Muscle of leg (tissue), 16 donors: ENCODE measurements at places on chromosomes 2 and 18. TPM values are rescaled to one million over a fixed set of nuclear protein-coding genes. Genes with fewer than 3 reads are reported as not detected.

- no peak for DNase-seq
Observed at GRCh38 chr2:210753386-210753785, 197.0 kb downstream of the CPS1 start.

GRCh38 chr18:13480571-13481255 is 245.6 kb downstream of the FAM210A start:
- no peak for DNase-seq

GRCh38 chr2:46657042-46657504 is 177.7 kb downstream of the TMEM247 start:
- peak; percentile 60 for DNase-seq

GRCh38 chr18:354471-354870 is 86.6 kb upstream of the THOC1 start:
- DNase-seq = peak; percentile 76

DNA sequence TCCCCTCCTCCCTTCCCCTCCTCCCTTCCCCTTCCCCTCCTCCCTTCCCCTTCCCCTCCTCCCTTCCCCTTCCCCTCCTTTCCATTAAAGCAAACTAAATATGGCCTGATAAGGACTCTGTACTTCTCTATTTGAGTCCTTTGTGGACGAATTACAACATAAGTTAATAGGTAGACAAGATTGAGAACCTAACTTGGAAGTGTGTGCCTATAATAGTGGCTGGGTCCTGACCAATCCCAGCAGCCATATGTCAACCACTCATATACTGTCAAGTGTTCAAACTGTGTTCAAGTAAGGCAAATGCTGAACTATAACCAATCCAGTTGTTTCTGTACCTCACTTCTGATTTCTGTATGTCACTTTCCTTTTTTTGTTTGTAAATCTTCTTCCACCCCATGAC is 97.1 kb upstream of the RBMS1 start:
- DNase-seq = no peak

GRCh38 chr18:51442012-51442411 is 244.5 kb upstream of the MEX3C start:
- no peak for DNase-seq

- DNase-seq = no peak
Observed at GRCh38 chr2:64787019-64787365, 133.3 kb upstream of the SERTAD2 start.

DNA sequence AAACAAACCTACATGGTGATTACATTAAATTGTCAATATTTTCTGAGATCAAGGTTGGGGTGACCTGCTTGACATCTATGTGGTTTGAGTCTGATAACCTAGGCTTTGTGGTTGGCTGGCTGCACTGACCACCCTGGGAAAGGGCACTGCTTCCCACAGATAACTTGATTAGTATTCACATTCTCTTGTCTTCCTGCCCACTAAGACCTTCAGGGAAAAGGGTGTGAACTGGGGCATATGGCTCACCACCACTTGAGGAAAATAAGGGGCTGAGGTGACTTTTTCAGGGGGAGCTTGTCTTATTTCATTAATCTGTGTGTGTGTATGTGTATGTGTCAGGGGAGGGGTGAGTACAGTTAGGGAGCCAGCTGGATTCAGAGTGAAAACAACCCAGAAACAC is 1.5 kb downstream of the SMYD1 start:
- DNase-seq = no peak

DNA sequence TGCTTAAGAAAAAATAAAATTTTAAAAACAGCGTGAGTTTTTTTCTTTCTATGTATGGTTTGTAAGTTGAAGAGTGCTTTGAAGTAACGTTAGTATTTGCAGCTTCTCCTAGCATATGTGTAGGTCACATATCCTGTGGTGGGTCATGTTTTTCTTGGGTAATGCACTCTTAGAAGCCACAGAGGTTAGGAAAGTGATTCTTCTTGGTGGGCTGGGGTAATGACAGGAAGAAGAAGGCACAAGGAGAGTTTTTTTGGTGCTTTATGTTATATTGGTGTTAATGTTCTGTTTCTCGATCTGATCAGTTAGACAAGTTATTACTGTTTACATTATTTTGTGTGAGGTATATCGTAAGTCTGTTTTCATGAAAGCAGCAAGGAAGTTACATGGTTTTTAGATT is 109.0 kb downstream of the ICA1L start:
- DNase-seq = no peak

- no peak for DNase-seq
Observed at GRCh38 chr2:10741139-10741538, 19.7 kb downstream of the ATP6V1C2 start.

The NEU2 gene
- total RNA-seq = not detected

The RAB6C gene
- total RNA-seq = 0.09 TPM

The LRRTM4 gene
- total RNA-seq = 2.3 TPM

The PROKR1 gene
- total RNA-seq = 1.2 TPM
